ENCODE measurements at places on chromosomes 16 and 17.

DNA sequence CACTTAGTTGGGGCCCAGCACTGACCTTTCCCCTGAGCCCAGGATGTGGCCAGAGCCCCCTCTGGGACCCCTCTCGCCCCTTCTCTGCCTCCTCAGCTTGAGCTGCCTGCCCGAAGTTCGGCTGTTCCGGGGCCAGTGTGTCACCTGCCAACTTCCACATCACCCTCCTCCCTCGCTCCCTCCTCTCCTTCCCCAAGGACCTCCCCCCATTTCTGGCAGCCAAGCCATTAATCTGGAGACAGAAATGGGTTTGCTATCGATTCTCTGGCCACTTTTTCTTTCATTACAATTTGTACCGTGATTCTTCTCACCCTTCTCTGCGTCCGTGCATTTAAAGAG lies 8.8 kb upstream of the ADAM11 start:
- DNase-seq: no peak

- peak; percentile 52 for DNase-seq
These were observed 360.4 kb downstream of the SEC14L1 start for GRCh38 chr17:77501101-77501566.

DNA sequence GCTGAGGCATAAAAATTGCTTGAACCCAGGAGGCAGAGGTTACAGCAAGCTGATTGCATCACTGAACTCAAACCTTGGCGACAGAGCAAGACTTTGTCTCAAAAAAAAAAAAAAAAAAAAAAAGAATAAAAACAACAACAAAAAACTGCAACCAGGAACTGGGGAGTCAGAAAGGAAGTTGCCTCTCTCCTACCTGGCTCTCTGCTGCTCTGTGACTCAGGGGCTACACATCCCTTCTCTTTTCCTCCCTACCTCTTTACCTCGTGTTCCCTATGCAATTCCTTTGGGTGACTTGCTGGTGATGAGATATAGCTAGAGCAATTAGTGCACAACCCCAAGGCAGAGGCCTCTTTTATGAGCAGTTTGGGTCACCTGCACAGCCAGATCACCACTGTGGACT lies 95.9 kb downstream of the ABCC1 start:
- DNase-seq: no peak

DNA sequence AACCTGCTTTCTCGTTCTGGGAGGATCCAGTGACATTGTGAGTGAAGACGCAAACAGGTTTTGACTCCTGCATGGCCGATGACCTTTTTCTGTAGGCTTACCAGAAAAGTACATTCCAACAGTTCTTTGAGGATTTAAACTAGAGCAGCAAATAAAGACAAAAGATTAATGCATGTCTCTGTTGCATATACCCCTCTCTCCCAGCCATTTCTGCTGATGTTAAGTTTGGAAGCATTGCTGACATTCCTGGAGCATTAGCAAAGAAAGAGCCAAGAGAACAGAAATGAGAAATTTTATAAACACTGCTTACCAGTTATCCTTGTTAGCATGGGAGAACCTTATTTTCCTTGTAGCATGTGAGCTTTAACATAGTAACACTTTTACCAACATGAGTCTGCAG lies 49.3 kb downstream of the SIAH1 start:
- DNase-seq: no peak

DNA sequence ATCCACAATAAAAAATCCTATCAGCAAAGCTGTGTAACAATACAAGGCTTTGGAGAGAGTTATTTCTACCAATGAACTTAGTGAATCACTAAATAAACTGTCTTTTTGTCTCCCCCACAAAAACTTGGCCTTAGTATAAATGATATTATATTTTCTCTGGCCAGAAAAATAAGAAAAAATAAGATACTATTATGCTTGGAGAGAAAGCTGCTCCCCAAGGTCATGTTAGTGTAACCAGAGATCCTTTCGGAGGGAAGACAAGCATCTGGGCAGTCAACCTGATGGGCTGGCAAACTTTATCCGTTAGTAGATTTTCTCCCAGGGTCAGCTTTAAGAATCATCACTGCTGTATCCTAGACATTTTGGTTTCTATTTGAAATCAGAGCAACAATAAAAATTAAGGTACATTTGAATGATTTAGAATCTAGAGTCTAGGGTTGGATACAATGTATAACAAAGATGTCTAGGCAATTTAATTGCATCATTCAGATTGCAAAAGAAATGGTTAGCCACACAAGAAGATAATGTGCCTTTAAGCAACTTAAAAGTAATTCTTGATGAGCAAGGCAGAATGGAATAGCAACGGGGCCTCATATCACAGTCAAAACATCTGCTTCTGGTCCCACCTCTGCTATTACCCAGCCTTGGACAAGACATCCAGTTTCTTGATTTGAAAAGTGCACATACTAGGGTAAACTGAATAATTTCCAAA lies 280.4 kb downstream of the SLC39A11 start:
- DNase-seq: peak; percentile 70

GRCh38 chr16:24535827-24536226 lies 3.5 kb upstream of the RBBP6 start:
- no peak for DNase-seq

DNA sequence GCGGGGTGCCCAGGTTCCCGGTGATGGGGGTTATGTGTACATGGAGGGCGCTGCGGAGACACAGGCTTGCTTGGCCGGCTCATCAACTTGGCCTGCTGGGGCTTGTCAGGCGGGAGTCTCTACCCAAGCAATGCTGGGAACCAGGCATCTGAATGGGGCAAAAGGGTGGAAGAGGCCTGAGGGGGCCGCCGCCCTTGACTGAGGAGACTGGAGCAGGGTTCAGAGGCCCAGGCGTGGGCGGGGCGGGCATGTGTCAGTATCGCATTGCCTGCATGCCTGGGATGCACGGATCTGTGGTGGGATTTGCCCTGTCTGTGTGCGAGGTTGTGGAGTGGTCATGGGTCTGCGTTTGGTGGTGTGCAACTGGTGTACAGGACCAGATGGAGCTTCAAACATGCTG lies 21.1 kb downstream of the ARHGAP23 start:
- DNase-seq: no peak

DNA sequence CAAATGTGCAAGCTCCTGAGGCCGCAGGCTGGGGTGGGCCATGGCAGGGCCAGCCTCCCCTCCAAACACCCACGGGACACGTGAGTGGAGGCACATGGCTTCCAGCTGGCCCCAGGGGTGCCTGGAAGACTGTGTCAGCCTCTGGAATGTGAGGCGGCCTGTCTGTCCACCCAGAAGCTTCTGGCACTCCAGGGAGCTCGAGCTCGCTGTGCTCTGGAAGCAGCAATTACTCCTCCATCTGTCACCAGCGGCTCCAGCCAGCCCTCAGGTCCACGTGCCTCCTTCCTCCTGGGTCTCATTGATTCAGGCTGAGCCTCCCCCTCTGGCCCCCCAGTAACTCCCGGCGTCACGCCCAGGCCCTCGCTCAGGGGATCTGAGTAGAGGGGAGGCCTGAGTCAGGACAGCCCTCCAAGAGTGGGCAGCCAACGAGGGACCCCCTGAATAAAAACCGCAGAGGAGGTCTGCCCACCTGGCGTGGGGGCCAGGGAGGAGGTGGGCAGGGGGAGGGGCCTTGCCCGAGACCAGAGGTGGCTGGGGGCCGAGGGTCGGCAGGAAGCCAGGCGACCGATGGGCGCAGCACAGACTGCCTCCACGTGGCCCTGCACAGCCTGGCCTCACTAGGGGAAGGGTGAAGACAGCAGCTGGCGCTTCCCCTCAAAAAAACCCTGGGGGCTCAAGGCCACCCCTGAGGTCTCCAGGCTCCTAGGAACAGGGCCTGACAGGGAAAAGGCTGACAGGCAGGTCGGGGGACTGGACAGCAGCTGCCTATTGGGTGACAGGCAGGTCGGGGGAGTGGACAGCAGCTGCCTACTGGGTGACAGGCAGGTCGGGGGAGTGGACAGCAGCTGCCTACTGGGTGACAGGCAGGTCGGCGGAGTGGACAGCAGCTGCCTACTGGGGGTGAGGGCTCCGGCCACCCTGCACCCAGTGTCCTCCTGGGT lies 11.9 kb downstream of the PIEZO1 start:
- peak; percentile 44 for DNase-seq

DNA sequence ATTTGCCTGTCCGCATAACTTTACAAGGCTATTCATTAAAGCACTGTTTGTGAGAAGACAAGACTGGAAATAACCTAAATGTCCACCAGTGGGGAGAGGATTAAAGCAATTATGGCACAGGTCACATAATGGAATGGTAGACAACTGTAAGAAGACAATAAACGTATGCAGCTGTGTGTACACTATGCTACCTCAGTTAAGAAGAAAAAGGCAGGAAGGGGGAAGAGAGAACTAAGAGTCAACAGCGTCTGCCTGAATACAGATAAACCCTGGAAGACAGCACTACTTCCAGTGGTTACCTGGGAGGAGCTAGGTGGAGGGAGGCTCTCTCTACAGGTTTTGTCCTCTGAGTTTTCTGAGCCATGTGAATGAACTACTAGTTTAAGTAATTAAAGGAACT lies 15.3 kb downstream of the CREBBP start:
- DNase-seq: peak; percentile 31

GRCh38 chr16:51267681-51268080 lies 116.6 kb upstream of the SALL1 start:
- no peak for DNase-seq

- no peak for DNase-seq
These were observed 3.0 kb downstream of the KRT31 start for GRCh38 chr17:41394254-41394996.

- DNase-seq: no peak
These were observed at the start of gene CD19 for GRCh38 chr16:28931801-28932225. CD19 (plus strand) TSS chr16:28931971; CDS start chr16:28932001, 30 bp downstream.

DNA sequence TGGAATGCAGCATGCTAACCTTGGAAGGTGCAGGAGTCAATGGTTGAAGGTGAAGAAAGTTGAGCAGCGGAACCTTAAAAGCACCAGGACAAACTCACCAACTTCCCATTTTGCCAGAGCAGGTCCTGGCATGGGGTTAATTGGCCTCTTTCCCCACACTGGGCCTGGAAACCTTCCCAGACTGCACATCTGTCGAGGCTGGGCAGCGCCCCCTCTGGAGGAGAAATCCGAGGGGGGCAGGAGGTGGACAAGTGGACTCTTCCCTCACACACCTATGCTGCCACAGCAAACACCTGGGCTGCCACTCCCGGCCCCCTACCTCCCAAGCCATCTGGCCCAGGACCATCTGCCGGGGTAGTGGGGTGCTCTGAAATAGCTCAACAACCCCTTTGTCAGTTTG lies 232.4 kb downstream of the CBLN1 start:
- DNase-seq: no peak
